NCI-H446 treated with DMSO at 0.1 percent for 48 hours (cell line): ENCODE measurements at places on chromosomes 11 and 22.
A peak's percentile ranks its signal among the peaks of the same experiment; 100 is the strongest.

- DNase-seq: no peak
These were observed 67.6 kb upstream of the NTM start for GRCh38 chr11:131302836-131303235.

DNA sequence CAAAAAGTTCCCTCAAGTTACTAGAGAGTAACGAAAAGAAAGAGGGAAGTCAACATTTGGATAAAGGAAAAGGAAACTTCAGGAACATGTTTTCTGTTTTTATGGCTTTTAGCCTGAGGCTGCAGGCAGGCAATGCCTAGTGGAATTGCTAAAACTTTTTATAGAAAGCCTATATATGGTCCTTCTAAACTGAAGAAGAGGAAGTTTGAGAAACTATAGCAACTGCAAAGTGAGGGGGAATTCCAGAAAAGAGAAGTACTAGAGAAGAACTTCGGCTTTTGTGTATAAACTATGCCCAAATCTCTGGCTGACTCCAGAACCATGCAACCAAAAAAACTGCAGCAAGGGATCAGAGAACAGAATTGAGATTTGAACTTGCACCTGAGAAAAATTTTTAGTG is 74.3 kb upstream of the ARHGAP42 start:
- DNase-seq: no peak

DNA sequence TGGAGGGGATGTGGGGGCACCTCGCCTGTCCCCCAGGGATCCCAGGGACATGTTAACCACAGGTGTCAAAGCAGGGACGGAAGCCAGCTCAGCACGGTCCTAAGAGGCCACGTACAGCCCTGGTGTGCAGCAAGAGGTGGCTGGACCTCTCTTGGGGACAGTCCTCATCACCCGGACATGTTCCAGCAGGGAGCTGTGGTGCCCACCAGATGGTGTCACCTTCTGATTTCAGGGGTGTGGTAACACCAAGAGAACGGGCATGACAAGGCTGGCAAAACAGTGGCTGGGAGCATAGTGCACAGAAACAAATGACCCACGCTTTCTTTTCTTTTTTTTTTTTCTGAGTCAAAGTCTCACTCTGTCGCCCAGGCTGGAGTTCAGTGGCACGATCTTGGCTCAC is 25.6 kb upstream of the COMT start:
- no peak for DNase-seq

- no peak for DNase-seq
These were observed 3.6 kb upstream of the MRPL23 start for GRCh38 chr11:1943576-1943975.

GRCh38 chr11:64482588-64482987 is 108.4 kb upstream of the SLC22A12 start:
- DNase-seq: peak; percentile 3

DNA sequence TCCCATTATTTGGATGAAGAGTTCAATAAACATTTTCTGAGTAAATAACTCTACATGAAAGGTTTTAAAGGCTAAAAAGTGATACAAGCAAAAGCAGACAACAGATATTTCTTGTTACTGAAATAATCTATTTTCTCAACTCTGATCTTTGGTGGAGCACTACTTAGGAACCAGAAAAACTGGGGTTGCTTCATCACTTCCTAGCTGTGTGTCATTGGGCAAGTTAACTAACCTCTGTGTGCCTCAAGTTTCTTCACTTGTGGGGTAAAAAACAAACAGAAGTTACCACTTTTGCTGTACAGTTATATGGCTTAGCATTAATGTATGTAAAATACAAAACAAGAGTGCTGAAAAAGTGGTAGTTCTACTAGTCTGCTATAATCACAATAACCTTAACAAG is 5.6 kb downstream of the MAPK1 start:
- no peak for DNase-seq

DNA sequence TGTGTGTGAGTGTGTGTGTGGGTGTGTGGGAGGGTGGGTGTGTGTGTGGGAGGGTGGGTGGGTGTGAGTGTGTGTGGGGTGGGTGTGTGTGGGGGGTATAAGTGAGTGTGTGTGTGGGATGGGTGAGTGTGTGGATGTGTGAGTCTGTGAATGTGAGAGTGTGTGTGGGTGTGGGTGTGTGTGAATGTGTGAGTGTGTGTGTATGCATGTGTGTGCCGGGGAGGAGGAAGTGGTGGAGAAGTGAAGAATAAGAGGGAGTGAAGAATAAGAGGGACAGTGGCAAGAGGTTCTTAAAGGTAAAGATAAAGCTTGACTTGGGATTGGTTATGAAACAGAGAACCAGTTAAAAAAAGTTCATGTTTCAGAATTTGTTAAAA is 54.0 kb downstream of the PRR5L start:
- DNase-seq: no peak

DNA sequence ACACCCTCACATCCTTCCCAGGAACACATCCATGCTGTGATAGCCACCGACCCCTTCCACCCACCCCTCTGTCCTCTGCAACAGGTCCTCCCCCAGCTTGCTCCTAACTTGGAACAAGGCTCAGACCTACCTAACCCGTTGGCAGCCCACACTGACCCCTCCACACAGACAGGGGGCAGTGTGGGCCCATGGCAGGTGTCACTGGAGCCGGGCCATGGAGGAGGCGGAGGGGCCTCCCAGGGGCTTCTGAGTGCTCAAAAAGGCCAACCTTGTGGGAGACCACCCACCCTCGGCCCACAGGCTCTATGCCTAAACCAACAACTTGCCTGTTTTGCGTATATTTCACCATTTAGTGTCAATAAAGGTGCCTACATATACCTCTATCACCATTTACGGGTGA is 57.0 kb downstream of the CERK start:
- no peak for DNase-seq

GRCh38 chr11:65887723-65888162 is 528 bp downstream of the FIBP start:
- DNase-seq: no peak

- no peak for DNase-seq
These were observed at the start of gene KCNJ11 for GRCh38 chr11:17388609-17389210. TSS of gene KCNJ11 (minus strand) at chr11:17388659. CDS start at chr11:17388091, 568 bp downstream.

DNA sequence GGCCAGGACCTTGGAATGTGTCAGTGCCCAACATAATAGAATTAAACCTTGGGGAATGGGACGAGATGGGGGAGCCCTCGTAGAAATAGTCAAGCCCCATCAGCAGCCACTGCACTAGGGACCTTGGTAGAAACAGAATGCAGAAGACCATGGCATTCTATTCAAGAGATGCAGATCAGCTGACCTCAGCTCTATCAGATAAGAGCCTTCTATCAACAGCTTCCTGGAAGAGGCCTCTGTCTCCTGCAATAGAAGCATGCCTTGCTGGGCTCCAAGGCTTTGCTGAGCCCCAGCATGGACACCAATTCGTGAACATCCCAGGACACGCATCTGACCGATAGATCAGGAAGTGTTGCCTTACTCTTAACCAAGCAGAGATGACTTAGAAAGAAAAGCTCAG is 27.5 kb upstream of the FLI1 start:
- DNase-seq: no peak

- no peak for DNase-seq
These were observed 225.0 kb upstream of the KIRREL3 start for GRCh38 chr11:127225619-127226018.

GRCh38 chr11:61910187-61911127 is 6.9 kb downstream of the RAB3IL1 start:
- no peak for DNase-seq

DNA sequence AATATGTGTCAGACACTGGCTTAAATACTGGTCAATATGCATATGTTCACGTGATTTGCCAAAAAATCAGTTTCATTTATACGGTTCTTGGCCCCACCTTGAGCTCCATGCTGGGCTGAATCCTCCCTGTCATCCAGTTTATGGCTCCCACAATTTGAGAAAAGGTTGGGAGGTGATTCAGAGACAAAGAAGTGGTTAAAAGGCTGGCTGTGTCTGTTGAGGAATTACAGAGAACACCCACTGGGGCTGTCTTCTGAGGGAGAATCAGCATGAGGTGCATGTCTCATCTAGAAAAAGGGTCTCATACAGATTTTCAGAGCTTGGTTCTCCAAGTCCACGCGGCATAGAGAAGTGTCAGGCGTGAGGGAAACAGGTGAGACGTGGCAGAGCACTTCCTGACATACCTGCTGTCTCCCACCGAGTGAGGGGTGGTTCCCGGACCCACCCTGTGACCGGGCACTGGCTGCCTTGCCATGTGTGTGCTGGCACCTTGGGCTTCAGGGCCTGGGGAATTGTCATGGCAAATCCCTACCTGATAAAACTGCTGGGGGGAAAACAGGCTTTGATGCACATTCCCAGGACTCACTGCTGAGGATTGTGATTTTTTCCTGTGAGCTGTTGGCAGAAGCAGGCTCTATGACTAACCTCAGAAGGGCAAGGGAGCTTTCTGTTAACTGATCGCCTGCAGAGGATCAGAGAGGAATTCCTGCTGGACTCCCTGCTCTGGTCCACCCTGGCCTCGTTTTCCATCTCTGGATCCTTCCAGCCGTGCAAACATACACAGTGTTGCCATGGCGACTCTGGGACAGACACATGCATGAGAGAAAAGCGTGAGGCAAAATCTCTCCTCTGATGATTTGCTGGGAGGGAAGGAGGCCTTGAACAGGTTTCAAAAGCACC is 223.6 kb downstream of the ADAMTS15 start:
- no peak for DNase-seq

- peak; percentile 44 for DNase-seq
These were observed 35.8 kb upstream of the FCHSD2 start for GRCh38 chr11:73177778-73178539.

- peak; percentile 40 for DNase-seq
These were observed 4.6 kb downstream of the TMEM9B start for GRCh38 chr11:8959546-8960166.

DNA sequence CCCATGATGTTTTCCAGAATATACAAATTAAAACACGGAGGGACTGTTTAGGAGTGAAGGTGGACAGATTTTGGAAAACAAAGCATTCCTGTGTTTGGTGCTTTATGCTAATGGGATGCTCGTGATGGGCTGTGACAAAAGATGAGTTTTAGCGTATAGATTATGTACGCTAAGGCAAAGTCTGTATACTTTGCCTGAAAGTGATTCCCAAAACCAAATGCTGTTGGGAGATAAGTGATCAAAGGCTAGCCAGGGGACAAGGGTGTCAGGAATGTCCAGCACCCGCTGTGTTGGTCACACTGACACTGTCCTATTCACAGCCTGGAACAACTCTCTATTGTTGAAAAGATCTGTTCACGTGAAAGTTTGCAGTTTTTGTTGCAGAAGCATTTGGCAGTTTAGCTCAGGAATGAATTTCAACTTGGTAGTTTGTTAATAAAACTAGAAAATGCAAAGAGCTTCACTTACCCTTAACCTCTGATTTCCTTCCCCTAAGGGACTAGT is 1.5 kb downstream of the JAM3 start:
- no peak for DNase-seq

DNA sequence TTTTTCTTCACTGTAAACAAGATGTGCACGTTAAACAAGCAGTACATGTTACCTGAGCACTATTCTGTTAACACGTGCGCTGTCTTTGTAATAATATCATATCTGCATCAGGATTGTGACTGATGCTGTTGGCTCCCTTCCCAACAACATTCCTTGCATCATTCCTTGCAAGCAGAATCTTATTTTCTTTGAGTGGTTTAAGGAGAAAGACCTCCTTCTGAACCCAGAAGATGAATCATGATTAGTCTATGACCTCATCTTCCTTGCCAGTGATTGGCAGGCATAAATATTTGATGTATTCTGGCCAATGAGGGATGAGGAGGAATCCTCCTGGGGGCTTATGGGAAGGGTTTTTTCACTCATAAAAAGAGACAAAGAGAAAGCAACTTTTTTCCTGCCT is 46.2 kb downstream of the C11orf71 start:
- no peak for DNase-seq

GRCh38 chr11:126888115-126888712 is 112.4 kb downstream of the KIRREL3 start:
- no peak for DNase-seq

GRCh38 chr11:15222777-15223176 is 108.1 kb downstream of the INSC start:
- no peak for DNase-seq

- no peak for DNase-seq
These were observed 565.8 kb downstream of the BUD13 start for GRCh38 chr11:116207019-116207418.

DNA sequence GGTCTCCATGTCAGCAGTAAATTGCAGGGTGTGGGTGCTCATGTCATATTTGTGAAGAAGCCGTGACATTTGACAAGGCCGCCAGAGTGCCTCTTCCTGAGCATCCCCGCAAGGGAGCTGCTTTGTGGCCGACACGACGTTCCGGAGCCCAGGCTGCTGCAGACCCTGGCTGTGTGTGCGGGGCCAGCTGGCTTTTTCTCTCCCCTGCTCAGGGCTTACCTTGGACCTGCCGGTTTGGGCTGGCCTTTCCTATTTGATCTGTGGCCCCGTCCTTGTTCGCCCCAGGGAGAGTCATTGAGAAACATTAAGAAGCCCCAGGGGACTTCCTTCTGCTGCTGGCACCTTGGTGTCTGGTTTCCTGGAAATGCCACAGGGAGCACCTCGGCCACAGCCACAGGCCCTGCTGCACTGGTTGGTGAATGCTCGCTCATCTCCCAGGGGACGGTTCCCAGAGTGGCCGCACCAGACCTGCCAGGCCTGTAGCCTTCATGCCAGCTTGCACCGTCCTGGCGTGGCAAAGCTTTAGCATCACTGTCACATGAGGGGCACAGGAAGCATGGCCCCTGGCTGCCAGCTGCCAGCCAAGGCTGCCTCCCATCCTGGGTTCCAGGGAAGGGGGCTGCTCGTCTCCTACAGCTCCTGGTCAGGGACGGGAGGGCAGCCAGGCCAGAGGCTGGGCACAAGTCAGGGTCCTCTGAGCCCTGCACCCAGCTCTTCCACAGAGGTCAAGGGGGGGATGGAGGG is 5.4 kb downstream of the GRK2 start:
- no peak for DNase-seq

- DNase-seq: no peak
These were observed 50.9 kb upstream of the RTL6 start for GRCh38 chr22:44548981-44549380.

GRCh38 chr11:7520981-7521487 is 7.2 kb downstream of the PPFIBP2 start:
- no peak for DNase-seq

DNA sequence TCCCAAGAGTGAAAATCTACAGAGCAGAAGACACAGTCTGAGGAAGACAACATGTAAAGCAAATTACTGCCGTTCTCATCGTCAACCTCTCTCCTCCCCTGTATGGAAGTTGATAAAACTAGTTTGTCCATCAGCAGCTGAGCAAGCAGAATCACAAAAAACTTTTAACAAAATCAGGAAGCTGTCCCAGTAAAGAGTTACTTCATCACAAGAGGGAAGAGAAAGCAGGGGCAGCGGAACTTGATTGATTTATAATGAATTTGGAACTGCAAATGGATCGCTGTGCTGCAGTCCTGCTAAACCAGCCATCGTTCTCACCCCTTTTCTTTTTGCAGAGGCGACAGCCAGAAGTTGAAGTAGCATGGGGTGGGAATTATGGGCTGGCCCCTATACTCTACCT is 13.7 kb upstream of the UCP3 start:
- no peak for DNase-seq

GRCh38 chr11:10920205-10920604 is 62.4 kb upstream of the ZBED5 start:
- DNase-seq: no peak

DNA sequence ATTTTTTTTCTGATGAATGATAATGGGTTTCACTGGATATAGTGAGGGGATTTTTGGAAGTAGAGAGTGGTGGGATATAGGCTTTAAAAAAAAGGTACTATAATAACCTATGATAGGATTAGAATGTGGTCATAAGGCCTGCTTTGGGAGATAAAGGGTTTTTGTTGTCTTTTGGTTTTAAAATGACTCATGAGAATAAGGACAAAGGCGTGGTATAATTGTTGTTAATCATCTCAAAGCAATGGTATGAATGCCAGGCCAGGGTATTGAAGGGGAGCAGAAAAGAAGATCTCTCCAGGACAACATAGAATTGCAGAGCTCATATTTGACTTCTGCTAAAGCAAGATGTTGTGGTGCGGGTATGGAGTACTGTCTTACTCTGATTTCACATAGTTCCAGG is 579.4 kb downstream of the JRKL start:
- no peak for DNase-seq
